ENCODE measurements at places on chromosomes 6 and 20.

GRCh38 chr20:21661488-21662055, 43.9 kb upstream of the PAX1 start:
- DNase-seq, result no peak

DNA sequence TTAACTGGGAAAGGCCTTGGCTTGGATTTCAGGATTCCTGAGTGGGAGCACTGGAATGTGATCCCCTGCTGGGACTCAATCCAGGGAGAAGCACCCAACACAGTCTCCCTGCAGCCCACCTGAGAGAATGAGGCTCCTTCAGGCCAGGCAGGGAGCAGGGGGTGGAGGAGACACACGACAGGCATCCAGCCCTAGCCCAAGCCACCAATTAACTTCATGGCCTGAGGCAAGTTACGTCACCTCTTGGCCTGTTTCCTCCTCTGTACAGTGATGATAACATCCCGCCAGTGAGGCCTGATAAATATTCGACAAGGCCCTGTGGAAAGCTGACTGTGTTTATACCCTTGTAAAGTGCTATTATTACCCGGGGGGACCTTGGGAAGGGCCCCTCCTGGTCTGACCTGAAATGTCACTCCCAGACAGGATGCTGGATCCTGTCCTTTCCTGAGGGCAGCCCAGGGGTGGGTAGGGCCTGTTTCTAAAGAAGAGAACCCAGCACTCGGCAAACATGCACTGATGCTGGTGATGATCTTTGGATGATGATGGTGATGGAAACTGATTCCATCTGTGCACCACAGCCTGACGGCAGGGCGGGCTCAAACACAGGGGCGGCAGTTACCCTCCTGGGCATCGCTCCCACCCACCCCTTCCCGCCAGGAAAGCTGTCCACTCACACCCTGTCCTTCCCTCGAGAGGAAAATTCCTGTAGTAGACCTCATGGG, 12.4 kb downstream of the FRS3 start:
- peak; percentile 29 for DNase-seq

DNA sequence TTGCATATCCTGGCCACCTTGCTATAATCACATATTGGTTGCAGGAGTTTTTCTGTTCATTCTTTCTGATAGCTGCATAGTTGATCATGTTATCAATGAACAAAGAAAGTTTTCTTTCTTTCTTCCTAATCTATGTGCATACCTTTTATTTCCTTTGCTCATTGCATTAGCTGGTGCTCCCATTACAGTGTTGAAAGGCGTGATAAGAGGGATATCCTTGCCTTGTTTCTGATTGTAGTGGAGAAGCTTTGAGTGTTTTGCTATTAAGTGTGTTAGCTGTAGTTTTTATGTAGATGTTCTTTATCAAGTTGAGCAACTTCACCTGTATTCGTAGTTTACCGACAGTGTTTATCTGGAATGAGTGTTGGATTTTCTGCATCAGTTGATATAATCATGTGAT, 14.6 kb downstream of the STXBP5 start:
- DNase-seq, result no peak

DNA sequence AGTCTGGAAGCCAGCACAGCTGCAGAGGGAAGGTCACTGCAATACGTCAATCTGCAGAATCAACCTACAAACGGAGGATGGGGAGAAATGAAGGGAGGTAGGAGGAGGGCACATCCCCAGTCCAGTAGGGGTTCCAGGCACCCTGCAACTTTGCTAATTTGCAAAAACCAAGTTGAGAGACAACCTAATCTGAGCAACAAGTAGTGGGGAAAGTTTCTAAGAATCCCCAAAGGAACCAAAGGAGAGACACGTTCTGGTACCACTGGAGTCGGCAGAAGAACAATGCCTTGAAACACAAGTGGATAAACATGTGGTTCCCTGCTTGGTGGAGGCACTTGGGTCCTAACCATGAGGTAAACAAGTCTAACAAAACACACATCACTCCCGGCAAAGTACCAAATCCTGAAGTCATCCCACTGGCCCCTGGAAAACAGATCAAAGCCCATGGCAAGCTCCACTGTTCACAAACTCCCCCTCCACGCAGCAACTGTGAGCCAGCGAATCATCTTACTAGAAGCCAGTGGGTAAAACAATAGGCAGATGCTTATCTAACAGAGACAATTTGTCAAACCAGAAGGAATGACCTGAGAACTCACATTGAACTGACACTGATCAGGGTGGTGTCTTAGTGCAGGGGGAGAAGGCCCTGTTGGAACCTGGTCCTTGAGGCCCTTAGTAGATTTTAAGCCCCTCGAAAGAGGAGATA, 4.7 kb downstream of the MRPS18A start:
- DNase-seq, result no peak

GRCh38 chr6:149895048-149895590, 2.8 kb downstream of the RAET1E start:
- peak; percentile 47 for DNase-seq

- DNase-seq, result no peak
Measured at GRCh38 chr6:31074401-31074800, 38.0 kb downstream of the C6orf15 start.

DNA sequence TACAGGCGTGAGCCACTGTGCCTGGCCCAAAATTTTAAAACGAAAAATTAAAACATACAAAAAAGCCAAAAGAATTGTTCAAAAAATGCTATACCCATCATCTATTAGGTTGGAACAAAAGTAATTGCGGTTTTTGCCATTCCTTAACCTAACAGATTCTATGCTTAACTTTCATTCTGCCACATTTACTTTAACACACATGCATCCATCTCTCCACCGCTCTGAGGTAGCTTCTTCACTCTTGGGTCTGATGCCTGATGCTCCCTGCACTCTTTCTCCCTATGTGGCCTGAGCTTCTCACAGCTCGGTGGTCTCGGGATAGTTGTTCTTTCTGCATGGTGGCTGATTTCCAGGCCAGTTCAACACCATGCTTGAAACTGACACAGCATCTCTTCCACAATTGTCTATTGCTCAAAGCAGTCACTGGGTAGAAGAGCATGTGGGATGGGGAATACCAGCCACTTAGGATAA, 4.7 kb upstream of the MANBAL start:
- no peak for DNase-seq

- no peak for DNase-seq
Measured at GRCh38 chr6:147525519-147526209, 17.2 kb downstream of the SAMD5 start.

- peak; percentile 46 for DNase-seq
Measured at GRCh38 chr6:30955367-30956042, 14.7 kb downstream of the MUCL3 start.

GRCh38 chr20:58033026-58033536, 195.4 kb downstream of the ANKRD60 start:
- DNase-seq, result no peak

- no peak for DNase-seq
Measured at GRCh38 chr6:19869464-19869863, 32.3 kb downstream of the ID4 start.

GRCh38 chr20:41064377-41064776, 35.8 kb downstream of the TOP1 start:
- no peak for DNase-seq

GRCh38 chr20:51402201-51402600, 140.3 kb downstream of the NFATC2 start:
- no peak for DNase-seq
